ENCODE measurements at places on chromosomes 16 and 17. TPM values are rescaled to one million over a fixed set of nuclear protein-coding genes. Genes with fewer than 3 reads are reported as not detected.

- H3K27me3 ChIP-seq = no peaks in the 10 kb centered on the region
- H3K36me3 ChIP-seq = peaks cover 20% of the 10 kb centered on the region
- no peak overlapping the region for H3K4me3 ChIP-seq
- H3K4me1 ChIP-seq = peaks cover 9% of the 10 kb centered on the region
Measured at GRCh38 chr17:75524269-75524969, 1.1 kb upstream of the LLGL2 start.

GRCh38 chr17:57586196-57586740, 158.8 kb downstream of the CCDC182 start:
- H3K36me3 ChIP-seq = no peaks in the 10 kb centered on the region
- H3K4me3 ChIP-seq = no peak overlapping the region
- H3K4me1 ChIP-seq = no peaks in the 10 kb centered on the region
- no peak overlapping the region for H3K27ac ChIP-seq

- H3K36me3 ChIP-seq = no peaks in the 10 kb centered on the region
- H3K4me1 ChIP-seq = peaks cover 23% of the 10 kb centered on the region
- no peaks in the 10 kb centered on the region for H3K27me3 ChIP-seq
- H3K4me3 ChIP-seq = no peak overlapping the region
- no peak for DNase-seq
Measured at GRCh38 chr17:47291242-47291873, 32.4 kb upstream of the EFCAB13 start.

GRCh38 chr17:36777118-36777517, 160.2 kb upstream of the LHX1 start:
- H3K4me1 ChIP-seq = no peaks in the 10 kb centered on the region
- no peaks in the 10 kb centered on the region for H3K36me3 ChIP-seq
- DNase-seq = no peak

DNA sequence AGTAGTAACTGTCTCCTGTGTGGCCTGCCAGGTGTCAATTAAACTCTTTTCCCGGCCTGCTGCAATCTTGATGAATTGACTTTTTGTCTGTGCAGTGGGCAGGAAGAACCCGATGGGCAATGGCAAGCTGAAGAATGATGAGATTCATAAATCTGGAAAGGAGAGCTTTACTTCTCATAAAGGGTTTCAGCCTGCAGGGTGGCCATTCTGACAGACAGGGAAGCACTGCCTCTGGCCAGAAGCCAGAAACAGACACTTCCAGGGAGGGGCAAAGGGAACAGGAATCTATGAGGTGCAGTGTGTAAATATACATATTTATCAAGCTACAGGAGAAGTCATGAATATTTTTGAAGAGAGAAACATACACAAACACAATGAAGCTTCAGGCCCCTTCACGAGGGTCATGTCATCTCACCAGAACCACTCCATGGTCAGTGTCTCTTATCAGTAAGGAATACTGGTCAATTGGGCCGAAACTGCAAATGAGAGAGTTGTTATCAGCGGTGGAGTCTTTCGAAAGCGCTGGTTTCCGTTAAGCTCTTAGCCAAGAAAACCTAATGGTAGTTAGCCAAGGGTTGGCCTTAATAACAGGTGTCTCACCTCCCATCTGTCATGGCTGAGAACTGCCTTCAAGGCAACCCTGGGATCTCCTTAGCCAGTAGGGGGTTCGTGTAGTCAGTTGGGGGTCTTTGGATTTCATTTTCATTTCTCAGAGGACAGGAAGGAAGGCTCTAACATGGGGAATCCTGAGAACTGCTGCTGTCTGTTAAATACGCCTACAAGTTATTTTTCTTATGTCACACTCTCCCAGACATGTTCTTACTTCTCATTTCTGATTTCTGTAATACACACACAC, 1.2 kb upstream of the NARF start:
- peak; percentile 62 for DNase-seq
- H3K27me3 ChIP-seq = no peaks in the 10 kb centered on the region
- H3K4me1 ChIP-seq = peaks cover 24% of the 10 kb centered on the region
- H3K27ac ChIP-seq = peak overlapping the region; percentile 100
- peaks cover 26% of the 10 kb centered on the region for H3K36me3 ChIP-seq
- H3K4me3 ChIP-seq = peak overlapping the region; percentile 72

DNA sequence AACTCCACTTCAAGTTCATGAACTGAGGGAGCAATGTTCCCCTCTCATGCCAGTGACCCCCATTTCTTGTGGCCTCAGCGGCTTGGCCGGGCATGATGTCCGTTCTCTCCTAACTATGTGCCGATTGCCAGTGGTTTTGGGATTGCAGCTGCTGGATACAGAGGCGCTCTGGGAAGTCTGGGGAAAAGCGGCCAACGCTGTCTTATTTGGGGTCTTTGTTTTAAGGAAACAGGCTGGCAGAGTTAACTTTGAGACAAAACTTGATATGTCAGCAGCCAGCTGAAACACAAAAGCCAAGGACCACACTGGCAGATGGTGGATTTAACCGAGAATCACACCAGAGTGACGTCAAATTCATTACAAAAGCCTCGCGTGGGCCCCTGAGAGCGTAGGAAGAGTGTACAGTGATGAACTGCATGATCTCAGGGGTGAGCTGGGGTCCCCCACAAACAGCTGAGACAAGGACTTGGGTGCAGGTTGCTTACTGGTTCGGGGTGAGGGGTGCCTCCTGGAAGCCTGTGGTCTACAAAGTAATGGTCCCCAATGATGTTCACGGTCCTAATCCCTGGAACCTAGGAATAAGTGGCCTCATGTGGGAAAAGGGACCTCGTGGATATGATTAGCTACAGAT, 180.4 kb downstream of the IRF8 start:
- H3K4me1 ChIP-seq = no peaks in the 10 kb centered on the region
- peaks cover 11% of the 10 kb centered on the region for H3K27me3 ChIP-seq
- DNase-seq = no peak
- no peak overlapping the region for H3K27ac ChIP-seq
- H3K4me3 ChIP-seq = no peak overlapping the region
- H3K36me3 ChIP-seq = no peaks in the 10 kb centered on the region

DNA sequence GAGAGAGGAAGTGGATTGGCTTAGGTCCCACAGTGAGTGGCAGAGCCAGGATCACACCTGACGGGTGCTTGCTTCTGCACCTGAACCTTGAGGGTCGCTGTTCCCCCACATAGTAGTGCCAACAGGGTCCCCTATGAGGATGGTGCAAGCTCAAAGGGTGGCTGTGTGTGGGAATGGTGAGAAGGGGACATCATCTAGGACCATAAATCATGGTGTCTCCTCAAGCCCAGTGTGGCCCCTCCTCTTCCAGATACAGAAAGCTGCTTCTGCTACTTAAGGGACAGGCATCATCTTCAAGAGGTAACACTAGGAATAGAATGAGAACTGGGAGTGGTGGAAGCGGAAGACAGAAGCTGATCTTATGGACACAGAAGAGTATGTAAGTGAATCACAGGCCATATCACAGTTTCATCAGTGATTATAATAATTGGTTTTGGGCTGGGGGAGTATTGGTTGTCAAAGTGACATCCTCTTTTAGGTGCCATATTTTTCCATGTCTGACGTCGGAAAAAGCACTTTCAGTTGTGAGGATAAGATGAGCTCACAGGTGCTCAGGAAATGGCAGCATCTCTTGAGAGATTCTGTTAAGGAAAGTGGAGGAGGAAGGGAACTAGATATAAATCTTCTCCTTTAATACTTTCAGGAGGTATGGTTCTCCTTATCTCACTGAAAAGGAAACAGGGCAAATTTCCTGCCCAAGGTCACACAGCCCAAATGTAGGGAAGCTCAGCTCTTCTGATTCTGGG, 83.2 kb upstream of the HNF1B start:
- no peaks in the 10 kb centered on the region for H3K36me3 ChIP-seq
- no peaks in the 10 kb centered on the region for H3K27me3 ChIP-seq
- no peak overlapping the region for H3K27ac ChIP-seq
- H3K4me3 ChIP-seq = no peak overlapping the region
- DNase-seq = no peak

DNA sequence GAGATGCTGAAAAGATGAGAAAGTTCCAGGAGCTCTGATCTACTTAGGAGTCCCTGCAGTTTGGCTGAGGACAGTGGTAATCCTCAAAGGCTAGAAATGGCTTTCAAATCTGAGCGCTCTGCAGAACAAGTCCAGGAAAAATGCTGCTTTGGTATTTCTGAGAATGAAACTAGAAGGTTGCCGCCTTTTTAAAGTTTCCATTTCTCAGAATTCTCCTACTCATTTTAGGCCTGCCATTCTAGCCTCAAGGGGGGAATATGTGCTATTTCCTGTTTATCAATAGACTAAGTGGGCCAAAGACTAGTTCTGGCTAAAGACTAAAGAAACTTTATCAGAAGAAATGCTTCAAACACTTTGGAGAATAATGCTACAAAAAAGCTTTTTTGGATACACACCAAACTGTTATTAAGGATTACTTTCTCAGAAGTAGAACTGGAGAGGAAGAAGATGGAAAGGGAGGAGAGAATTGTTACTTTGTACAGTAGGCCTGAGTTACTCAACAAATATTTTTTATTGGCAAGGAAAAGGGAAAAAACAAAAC, at the start of gene SLFN12L:
Gene SLFN12L (minus strand): TSS at position 78 of the 541 bp plus-strand sequence. CDS start 15,314 bp downstream, outside the sequence.
- no peaks in the 10 kb centered on the region for H3K27me3 ChIP-seq
- peaks cover 41% of the 10 kb centered on the region for H3K4me1 ChIP-seq
- no peaks in the 10 kb centered on the region for H3K36me3 ChIP-seq
- DNase-seq = no peak
- H3K27ac ChIP-seq = peak within 1 kb of the TSS; percentile 43

Gene CRYM
- 267 TPM for total RNA-seq

Gene SETD6
- 18.0 TPM for total RNA-seq

Gene FOXF1
- total RNA-seq = not detected

Gene KRT9
- total RNA-seq = not detected

Gene ODAD4
- total RNA-seq = 0.51 TPM

Data from heart left ventricle (tissue), 16 donors.